Esophagus squamous epithelium (tissue), 5 donors: ENCODE measurements at places on chromosomes 5 and 9. TPM values are rescaled to one million over a fixed set of nuclear protein-coding genes. Genes with fewer than 3 reads are reported as not detected.

MARCHF3 gene
- 2.9 TPM for total RNA-seq

DNA sequence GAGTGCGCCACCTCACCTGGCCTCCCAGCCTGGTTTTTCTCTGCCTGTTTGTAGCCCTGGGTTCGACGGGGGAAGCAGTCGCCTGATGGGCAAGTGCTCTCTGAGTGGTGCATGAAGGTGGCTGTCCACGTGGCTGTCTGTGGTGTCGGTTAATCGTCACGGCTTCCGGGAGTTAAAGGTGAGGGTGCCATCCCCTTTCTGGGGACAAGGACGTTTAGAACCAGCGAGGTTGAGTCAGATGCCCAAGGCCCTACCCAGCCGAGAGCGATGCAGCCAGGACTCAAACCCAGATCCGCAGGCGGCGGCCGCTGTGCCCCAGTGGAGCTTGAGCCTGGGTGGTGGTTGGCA lies 47.7 kb downstream of the RXRA start:
- H3K36me3 ChIP-seq, result no peaks in the 10 kb centered on the region
- no peak for DNase-seq
- no peak overlapping the region for H3K4me3 ChIP-seq
- H3K27me3 ChIP-seq, result no peaks in the 10 kb centered on the region
- H3K27ac ChIP-seq, result peak overlapping the region; percentile 95

GMCL2 gene
- total RNA-seq, result not detected

DNA sequence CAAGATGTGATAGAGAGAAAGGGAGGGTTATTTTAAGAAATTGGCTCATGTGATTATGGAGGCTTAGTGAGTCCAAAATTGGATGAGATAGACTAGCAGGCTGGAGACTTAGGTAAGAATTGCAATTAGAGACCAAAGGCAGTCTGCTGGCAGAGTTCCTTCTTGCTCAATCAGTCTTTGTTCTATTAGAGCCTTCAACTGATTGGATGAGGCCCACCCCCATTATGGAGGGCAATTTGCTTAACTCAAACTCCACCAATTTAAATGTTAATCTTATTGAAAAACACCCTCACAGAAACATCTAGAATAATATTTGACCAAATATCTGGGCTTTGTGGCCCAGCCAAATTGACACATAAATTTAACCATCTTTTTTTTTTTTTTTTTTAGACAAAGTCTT lies 23.9 kb upstream of the TPD52L3 start:
- no peaks in the 10 kb centered on the region for H3K27me3 ChIP-seq
- peaks cover 4% of the 10 kb centered on the region for H3K4me1 ChIP-seq
- no peaks in the 10 kb centered on the region for H3K36me3 ChIP-seq
- no peak overlapping the region for H3K27ac ChIP-seq

- peaks cover 62% of the 10 kb centered on the region for H3K27me3 ChIP-seq
- no peak within 1 kb of the TSS for H3K27ac ChIP-seq
- DNase-seq, result no peak
- H3K36me3 ChIP-seq, result peaks cover 3% of the 10 kb centered on the region
- H3K4me1 ChIP-seq, result peaks cover 6% of the 10 kb centered on the region
These were observed at the start of gene FBLL1 for GRCh38 chr5:168528521-168529373. FBLL1 (plus strand) TSS chr5:168529305; CDS start chr5:168529505, 200 bp downstream.

TMEM174 gene
- not detected for total RNA-seq

DNA sequence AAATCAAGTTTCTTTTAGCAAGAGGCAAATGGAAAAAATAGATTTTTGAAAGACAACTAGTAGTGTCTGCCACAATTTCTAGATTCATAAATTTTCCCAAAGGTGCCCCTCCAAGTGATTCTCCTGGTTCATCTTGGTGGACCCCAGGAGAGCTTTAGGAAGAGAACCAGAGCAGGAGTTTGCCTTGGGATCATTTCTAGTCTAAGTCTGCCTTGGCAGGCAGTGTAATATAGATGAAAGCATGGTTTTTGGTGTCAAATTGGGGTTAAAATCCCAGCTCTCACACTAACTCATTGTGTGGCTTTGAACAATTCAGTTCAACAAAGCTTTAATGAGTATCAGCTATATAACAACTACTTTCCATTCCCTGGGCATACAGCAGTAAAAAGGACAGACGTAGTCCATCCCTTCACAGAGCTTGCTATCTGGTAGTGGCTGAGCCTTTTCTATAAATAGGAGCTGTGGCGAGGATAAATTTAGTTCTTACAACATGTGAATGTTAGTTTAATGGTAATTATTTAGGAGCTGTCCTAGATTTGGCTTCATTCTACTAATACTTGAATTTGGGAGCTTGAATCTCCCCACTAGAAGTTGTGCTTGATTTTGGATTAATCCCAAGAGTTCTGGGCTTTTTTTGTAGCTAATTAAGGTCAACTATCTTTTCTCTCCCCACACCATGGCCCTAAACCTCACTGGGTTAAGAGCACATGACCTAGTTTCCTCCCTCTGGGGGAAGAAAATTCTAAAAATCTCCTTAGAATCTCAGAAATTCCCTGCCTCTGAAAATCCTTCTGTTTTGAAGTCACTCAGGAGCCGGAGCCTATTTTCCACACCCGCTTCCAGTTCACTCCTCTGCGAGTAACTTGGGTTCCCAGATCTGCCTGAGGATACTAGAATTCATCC lies 197.8 kb downstream of the PCSK1 start:
- H3K4me3 ChIP-seq, result no peak overlapping the region
- H3K27ac ChIP-seq, result peak overlapping the region; percentile 48
- DNase-seq, result no peak
- peaks cover 3% of the 10 kb centered on the region for H3K4me1 ChIP-seq
- no peaks in the 10 kb centered on the region for H3K27me3 ChIP-seq

- no peaks in the 10 kb centered on the region for H3K36me3 ChIP-seq
- H3K27me3 ChIP-seq, result no peaks in the 10 kb centered on the region
- peak overlapping the region; percentile 96 for H3K27ac ChIP-seq
- no peak for DNase-seq
These were observed 162.7 kb downstream of the C9orf50 start for GRCh38 chr9:129458155-129458661.

GDNF gene
- total RNA-seq, result 0.95 TPM

DNA sequence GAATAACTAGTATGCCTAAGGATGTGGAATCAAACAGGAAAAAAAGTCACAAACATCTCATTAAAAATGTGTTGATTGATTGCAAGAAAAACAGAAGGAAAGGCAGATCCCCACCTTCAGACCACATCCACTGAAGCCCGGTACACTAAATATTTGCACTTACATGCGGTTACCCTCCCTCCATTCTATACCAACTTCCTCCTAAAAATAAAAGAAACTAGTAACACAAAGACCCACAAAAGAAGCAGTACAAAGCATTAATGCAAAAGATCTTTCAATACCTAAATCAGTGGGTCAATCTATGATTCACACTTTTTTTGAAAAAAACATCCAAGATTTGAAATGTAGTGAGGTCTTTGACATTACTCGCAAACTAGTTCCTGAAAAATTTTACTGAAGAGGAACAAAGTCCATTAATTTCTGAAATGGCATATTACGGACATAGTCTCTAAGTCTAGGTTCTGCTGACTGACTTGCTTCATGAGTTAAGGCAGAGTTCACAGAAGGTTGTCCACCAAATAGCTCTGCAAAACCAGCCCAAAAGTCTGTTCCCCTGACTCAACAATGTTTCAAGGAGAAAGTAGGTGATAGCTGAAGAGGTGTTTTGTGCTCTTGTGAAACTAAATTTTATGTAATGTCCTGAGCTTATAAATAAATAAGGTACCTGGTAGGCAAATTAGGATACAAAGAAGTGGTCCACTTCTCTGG lies 100.7 kb downstream of the PAM start:
- no peak overlapping the region for H3K27ac ChIP-seq
- H3K4me1 ChIP-seq, result no peaks in the 10 kb centered on the region
- no peaks in the 10 kb centered on the region for H3K27me3 ChIP-seq

GRCh38 chr5:173868096-173868880 lies 19.9 kb upstream of the CPEB4 start:
- no peak for DNase-seq
- H3K4me3 ChIP-seq, result no peak overlapping the region
- no peaks in the 10 kb centered on the region for H3K36me3 ChIP-seq

GRCh38 chr9:131856105-131856504 lies 116.2 kb upstream of the RAPGEF1 start:
- H3K27me3 ChIP-seq, result no peaks in the 10 kb centered on the region
- H3K4me1 ChIP-seq, result no peaks in the 10 kb centered on the region
- no peaks in the 10 kb centered on the region for H3K36me3 ChIP-seq
- no peak overlapping the region for H3K4me3 ChIP-seq
- DNase-seq, result no peak

TICAM2 gene
- total RNA-seq, result not detected

GRCh38 chr5:8993031-8993430 lies 552.8 kb downstream of the SEMA5A start:
- no peaks in the 10 kb centered on the region for H3K4me1 ChIP-seq
- no peak for DNase-seq
- no peak overlapping the region for H3K4me3 ChIP-seq
- H3K36me3 ChIP-seq, result no peaks in the 10 kb centered on the region
- no peak overlapping the region for H3K27ac ChIP-seq

NR6A1 gene
- 2.4 TPM for total RNA-seq

AMBP gene
- not detected for total RNA-seq

- peak overlapping the region; percentile 90 for H3K27ac ChIP-seq
- H3K27me3 ChIP-seq, result no peaks in the 10 kb centered on the region
- no peak overlapping the region for H3K4me3 ChIP-seq
- peaks cover 64% of the 10 kb centered on the region for H3K4me1 ChIP-seq
These were observed 11.3 kb downstream of the TMEM250 start for GRCh38 chr9:136107155-136107952.

DNA sequence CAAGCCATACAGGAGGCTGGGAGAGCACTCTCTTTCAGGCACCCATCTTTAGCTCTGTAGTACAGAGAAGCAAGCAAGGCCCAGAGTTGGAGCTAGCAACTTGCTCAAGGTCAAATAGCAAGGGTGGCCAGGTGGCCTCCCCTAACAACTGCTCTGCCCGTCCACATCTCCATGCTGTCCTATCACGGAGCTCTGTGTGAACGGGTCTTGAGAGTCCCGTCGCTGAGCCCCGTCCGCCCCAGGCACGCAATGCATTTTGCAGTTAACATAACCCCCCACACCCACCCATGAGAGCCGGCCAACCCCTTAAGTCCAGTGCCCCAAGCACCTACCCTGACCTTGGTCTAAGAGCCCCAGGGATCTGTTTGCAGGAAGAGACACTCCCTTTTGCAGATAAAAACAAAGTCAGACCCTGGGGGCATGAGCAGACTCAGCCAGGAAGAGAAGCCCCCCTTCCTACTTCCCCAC lies 1.5 kb downstream of the RNF44 start:
- H3K27ac ChIP-seq, result peak overlapping the region; percentile 99
- H3K4me3 ChIP-seq, result peak overlapping the region; percentile 81
- H3K36me3 ChIP-seq, result peaks cover 18% of the 10 kb centered on the region
- peaks cover 55% of the 10 kb centered on the region for H3K4me1 ChIP-seq
- no peak for DNase-seq

DNA sequence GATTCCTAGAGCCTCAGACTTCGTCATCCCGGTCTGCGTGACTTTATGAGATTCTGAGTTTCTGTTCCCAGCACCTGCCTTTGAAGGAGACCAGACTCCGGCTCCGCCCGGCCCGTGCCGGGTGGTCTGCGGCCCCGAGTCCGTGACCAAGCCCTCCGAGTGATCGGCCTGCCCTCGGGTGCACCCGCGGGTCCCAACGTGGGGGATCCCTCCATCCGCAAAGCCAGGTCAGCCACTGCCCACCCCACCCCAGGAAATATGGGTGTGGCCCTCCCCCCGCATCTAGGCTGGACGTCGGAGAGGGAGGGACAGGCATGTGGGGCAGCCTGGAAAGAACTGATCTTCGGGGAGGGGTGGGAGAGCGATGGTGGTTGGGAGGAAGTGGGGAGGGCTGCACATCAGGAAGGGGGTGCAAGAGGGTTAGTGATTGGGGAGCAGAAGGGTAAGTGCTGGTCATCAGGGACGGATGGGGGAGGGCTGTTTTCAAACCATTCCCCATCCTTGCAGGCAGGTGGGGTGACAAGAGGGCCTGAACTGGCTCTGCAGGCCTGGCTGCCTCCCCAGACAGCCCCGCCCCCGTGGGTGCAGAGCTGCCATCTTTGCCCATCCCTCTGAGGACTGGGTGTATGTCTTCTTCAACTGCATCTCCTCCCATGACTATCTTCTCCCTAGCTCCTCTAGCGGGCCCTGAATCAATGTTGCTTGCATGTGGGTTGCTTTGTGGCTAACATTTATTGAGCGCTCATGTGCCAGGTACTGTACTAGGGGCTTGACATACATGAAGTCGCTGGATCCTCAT lies 747 bp downstream of the LRSAM1 start:
- peak overlapping the region; percentile 93 for H3K27ac ChIP-seq
- H3K36me3 ChIP-seq, result peaks cover 27% of the 10 kb centered on the region
- peaks cover 15% of the 10 kb centered on the region for H3K4me1 ChIP-seq
- H3K27me3 ChIP-seq, result no peaks in the 10 kb centered on the region
- peak overlapping the region; percentile 91 for H3K4me3 ChIP-seq

GRCh38 chr9:10701906-10702305 lies 89.1 kb upstream of the PTPRD start:
- H3K27me3 ChIP-seq, result no peaks in the 10 kb centered on the region
- H3K4me1 ChIP-seq, result no peaks in the 10 kb centered on the region
- no peaks in the 10 kb centered on the region for H3K36me3 ChIP-seq
- no peak for DNase-seq
- no peak overlapping the region for H3K27ac ChIP-seq

DNA sequence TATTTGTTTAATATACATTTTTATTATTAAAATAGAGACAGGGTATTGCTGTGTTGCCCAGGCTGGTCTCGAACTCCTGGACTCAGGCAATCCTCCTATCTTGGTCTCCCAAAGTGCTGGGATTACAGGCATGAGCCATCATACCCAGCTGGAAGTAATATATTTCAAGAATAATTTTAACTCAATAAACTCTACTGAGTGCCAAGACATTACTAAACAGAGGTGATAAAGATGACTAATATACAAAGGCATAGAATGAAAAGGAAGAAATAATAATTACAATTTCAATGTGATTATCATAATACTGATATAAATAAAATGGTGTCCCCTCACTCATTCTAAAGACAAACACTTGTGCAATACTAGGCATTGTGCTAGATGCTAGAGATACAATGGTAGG lies 13.9 kb downstream of the GOLPH3 start:
- no peak overlapping the region for H3K4me3 ChIP-seq
- H3K27me3 ChIP-seq, result no peaks in the 10 kb centered on the region
- H3K27ac ChIP-seq, result no peak overlapping the region
- H3K36me3 ChIP-seq, result no peaks in the 10 kb centered on the region

- H3K27me3 ChIP-seq, result no peaks in the 10 kb centered on the region
- no peaks in the 10 kb centered on the region for H3K36me3 ChIP-seq
- H3K4me3 ChIP-seq, result no peak overlapping the region
- H3K4me1 ChIP-seq, result no peaks in the 10 kb centered on the region
- H3K27ac ChIP-seq, result no peak overlapping the region
- DNase-seq, result no peak
These were observed 67.1 kb upstream of the CDK20 start for GRCh38 chr9:88041447-88041846.
